ENCODE measurements at places on chromosomes 2 and 18. TPM values are rescaled to one million over a fixed set of nuclear protein-coding genes. Genes with fewer than 3 reads are reported as not detected.

ANKRD53 gene
- polyA plus RNA-seq = not detected

PPP1R1C gene
- polyA plus RNA-seq = not detected

ALLC gene
- polyA plus RNA-seq = not detected

TUBA4B gene
- polyA plus RNA-seq = not detected

BOLL gene
- polyA plus RNA-seq = not detected

HMSD gene
- polyA plus RNA-seq = not detected

UGT1A5 gene
- polyA plus RNA-seq = not detected

RBKS gene
- 4.0 TPM for polyA plus RNA-seq

C2orf78 gene
- not detected for polyA plus RNA-seq

CCDC150 gene
- polyA plus RNA-seq = 1.8 TPM

ATRAID gene
- 121 TPM for polyA plus RNA-seq

PRR30 gene
- not detected for polyA plus RNA-seq

TSPYL6 gene
- not detected for polyA plus RNA-seq

FHOD3 gene
- 22.3 TPM for polyA plus RNA-seq

FMNL2 gene
- 86.5 TPM for polyA plus RNA-seq

PAIP2B gene
- polyA plus RNA-seq = 14.4 TPM

ST6GAL2 gene
- 21.8 TPM for polyA plus RNA-seq

GPR39 gene
- 1.1 TPM for polyA plus RNA-seq

CFAP65 gene
- 1.7 TPM for polyA plus RNA-seq

CGREF1 gene
- 24.5 TPM for polyA plus RNA-seq

GKN1 gene
- not detected for polyA plus RNA-seq

SLC9A4 gene
- 0.06 TPM for polyA plus RNA-seq

SLC14A1 gene
- polyA plus RNA-seq = not detected

KCNG2 gene
- polyA plus RNA-seq = not detected

IL36B gene
- not detected for polyA plus RNA-seq

LAMA1 gene
- 8.0 TPM for polyA plus RNA-seq

C18orf54 gene
- polyA plus RNA-seq = 2.2 TPM

GLS gene
- 83.2 TPM for polyA plus RNA-seq

SH3BP4 gene
- polyA plus RNA-seq = 3.1 TPM

PLGLB2 gene
- 10.5 TPM for polyA plus RNA-seq

PSMA8 gene
- polyA plus RNA-seq = not detected

CDH19 gene
- 0.11 TPM for polyA plus RNA-seq

SFT2D3 gene
- polyA plus RNA-seq = 6.9 TPM

ZC3H6 gene
- 6.1 TPM for polyA plus RNA-seq

UBXN4 gene
- polyA plus RNA-seq = 142 TPM

MARCO gene
- not detected for polyA plus RNA-seq

TAF1B gene
- polyA plus RNA-seq = 11.2 TPM

BMP10 gene
- not detected for polyA plus RNA-seq

SERPINB12 gene
- polyA plus RNA-seq = not detected

CAPN14 gene
- polyA plus RNA-seq = 3.0 TPM

RAX gene
- polyA plus RNA-seq = not detected

TTN gene
- polyA plus RNA-seq = 0.16 TPM

RNF125 gene
- 0.04 TPM for polyA plus RNA-seq

ZNF521 gene
- polyA plus RNA-seq = 101 TPM

PARD6G gene
- polyA plus RNA-seq = 8.8 TPM

IL37 gene
- not detected for polyA plus RNA-seq

HAAO gene
- polyA plus RNA-seq = not detected
